ENCODE measurements at places on chromosomes 3 and 15.

DNA sequence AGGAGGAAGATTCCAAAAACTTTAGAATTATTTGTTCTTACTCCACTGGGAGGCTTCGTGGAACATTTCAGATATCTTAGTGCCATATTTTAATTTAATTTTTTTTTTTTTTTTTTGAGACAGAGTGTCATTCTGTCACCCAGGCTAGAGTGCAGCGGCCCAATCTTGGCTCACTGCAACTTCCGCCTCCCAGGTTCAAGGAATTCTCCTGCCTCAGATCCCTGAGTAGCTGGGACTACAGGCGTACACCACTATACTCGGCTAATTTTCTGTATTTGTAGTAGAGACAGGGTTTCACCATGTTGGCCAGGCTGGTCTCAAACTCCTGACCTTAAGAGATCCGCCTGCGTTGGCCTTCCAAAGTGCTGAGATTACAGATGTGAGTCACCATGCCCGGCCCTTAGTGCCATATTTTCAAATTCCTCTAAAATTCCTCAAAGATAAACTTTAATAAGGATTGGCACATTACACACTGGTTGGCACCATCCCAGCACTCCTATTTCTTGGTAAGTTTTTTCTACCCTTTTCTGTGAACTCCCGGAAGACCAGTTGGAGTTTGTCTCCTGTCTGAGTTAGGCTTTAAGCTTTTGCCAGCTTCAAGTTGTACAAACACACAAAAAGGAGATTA lies 693.7 kb downstream of the MCTP2 start:
- no peak for DNase-seq

DNA sequence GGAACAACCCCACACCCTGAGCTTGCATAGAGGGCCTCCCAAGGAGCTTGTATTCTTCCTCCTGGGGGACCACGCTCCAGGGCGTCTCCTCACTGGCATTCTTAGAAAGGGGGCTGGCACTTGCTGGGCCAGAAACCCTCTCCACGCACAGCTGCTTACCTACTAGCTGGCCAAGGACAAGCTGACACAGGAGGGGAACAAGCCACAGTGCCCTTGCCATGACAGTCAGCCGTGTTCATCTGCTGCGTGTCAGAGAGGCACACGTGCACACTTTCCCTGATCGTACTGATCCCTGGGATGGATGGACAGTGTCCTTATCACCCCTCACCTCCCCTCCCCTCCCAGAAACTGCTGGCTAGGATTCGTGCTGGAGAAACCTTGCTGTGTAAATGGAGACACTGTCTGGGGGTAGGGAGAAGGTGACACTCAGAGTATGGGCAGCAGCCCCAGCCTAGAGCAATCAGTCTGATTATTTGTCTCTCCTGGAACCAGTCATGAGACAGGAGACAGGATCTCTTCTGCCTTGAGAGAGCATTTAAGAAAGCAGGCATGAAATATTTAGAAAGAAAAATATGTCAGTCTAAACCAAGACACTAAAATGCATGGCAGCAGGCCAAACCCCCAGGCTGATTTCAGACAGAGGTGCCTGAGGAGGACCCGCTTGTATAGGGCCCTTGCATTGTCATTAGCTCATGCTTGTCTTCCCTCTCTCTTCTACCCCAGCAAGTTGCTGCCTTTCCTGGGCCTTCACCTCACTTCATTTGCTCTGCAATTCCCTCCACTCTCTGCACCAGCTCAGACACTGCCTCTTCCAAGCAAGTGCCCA lies 311.8 kb upstream of the TRIM42 start:
- no peak for DNase-seq

DNA sequence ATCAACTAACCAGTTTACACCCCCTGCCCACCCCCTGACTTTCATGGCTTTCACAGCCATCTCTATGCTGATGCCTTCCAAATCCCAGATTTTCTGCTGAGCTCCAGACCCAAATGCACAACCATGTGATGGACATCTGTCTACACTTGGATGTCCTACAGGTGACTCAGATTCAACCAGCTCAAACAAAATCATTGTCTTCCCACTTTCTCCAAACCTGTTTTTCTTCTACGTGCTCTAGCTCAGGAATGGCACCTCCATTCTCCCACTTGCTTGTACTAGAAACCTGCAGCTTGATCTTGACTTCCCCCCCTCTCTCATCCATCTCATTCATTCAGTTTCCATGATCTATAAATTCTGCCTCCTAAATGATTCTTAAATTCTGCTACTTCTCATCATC lies 34.1 kb upstream of the RARRES1 start:
- DNase-seq, result no peak

GRCh38 chr3:24598695-24599470 lies 104.2 kb upstream of the THRB start:
- no peak for DNase-seq

- no peak for DNase-seq
Measured at GRCh38 chr3:5499404-5499803, 311.9 kb downstream of the EDEM1 start.

DNA sequence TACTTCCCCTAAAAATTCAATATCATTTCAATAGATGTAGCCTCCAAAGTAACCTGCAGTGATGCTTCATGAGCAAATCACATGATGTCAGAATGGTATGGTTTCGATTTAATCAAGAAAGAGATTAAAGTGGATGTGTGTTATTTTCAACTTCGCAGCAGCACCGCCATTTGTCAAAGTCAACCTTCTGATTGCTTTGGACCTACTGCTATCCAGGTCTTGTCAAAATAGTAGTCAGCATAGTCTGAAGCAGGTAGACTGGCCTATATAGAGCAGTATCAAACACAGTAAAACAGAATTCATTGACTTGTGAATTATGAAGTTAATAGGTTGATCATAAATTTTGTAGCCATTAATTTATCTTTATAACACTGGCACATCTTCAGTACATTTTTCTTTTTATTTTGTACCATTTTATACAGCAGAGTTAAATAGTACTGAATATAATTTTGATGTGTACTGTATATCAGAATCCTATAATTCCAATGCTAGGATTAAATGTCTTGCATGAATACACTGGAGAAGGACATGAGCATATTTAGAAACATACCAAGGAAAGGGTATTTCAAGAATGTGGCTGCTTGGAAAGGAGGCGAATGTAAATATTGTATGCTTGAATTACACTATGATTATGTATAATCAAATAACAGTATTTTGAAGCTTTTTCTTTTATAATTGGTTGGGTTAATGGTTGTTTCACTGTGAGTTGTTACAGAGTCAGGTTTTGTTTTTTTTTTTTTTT lies 79.6 kb downstream of the CDIN1 start:
- DNase-seq, result no peak

DNA sequence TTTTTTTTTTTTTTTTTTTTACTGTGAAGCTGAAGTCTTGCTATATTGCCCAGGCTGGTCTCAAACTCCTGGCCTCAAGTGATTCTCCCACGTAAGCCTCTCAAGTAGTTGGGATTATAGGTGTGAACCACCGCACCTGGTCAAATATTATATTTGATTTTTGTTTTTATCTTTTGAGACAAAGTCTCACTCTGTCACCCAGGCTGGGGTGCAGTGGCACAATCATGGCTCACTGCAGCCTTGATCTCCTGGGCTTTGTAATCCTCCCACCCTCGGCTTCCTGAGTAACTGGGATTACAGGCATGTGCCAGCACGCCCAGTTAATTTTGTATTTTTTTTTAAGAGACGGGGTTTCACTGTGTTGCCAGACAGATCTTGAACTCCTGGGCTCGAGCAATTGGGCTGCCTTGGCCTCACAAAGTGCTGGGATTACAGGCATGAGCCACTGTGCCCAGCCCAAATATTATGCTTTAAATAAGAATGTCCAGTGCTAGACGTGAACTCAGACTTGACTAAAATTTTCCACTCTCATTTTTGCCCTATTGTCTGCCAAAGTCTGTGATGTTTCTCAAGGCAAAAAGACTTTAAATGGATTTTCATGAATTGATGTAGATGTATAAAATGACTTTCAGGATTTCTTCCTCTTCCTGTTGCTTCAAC lies 33.4 kb upstream of the CRBN start:
- DNase-seq, result no peak

GRCh38 chr15:58934114-58934447 lies 602 bp upstream of the SLTM start:
- DNase-seq, result no peak

GRCh38 chr3:139421460-139421859 lies 32.0 kb upstream of the COPB2 start:
- no peak for DNase-seq

Data from naive B cell (primary cell).